ENCODE measurements at places on chromosomes 5 and 9.

- peak; percentile 55 for DNase-seq
Observed at GRCh38 chr9:89597711-89598362, 7.0 kb upstream of the GADD45G start.

DNA sequence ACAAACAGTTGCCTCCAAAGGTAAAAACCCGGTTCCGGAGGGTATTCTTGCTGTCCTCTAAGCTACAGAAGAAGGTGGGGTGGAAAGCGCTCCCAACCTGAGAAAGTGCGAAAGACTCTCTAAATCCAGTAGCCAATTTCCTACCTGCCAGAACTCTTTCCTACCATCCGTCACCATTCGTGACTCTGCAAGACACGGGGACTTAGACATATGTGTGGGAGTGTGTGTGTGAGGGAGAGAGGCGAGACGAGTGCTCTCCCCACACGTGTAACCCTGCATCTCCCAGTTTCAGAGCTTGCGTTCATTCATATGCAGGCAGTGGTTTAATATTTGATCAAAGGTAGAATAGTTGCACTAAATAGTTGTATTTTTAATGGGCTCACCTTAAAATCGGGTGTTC lies 473 bp upstream of the GABRA1 start:
- DNase-seq = no peak

GRCh38 chr9:89079391-89079790 lies 88.1 kb downstream of the S1PR3 start:
- DNase-seq = no peak

DNA sequence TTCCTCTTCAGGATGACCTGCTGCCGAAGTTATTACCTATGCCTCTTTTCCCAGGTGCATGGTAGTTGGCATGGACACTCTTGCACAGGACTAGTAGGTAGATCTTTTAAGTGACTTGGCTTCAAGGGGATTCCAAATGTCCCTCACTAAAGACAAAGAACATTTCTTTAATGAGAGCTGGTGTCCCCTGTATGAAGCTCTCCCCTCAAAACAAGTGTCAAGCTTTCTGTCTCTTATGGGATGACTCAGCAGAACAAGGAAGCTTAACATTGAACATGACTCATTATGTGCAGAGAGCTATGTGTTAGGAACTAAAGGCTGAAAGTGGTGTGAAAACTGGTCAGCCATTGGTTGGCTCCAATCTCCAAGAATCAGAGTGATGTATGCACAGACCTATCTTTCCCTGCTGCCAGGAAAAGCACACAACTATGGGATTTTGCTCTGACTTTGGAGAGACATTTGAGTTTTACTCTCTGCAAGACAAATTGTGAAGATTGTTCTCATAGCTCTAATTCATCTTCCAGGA lies 120.5 kb downstream of the PRDM6 start:
- DNase-seq = no peak

- no peak for DNase-seq
Observed at GRCh38 chr5:110900829-110901228, 162.0 kb downstream of the SLC25A46 start.

GRCh38 chr9:124282442-124283227 lies 24.9 kb downstream of the NEK6 start:
- no peak for DNase-seq

- no peak for DNase-seq
Observed at GRCh38 chr5:15371184-15371583, 128.8 kb upstream of the FBXL7 start.

- no peak for DNase-seq
Observed at GRCh38 chr9:131965103-131965502, 114.6 kb downstream of the MED27 start.

- peak; percentile 25 for DNase-seq
Observed at GRCh38 chr5:34538026-34538672, 118.0 kb upstream of the RAI14 start.

DNA sequence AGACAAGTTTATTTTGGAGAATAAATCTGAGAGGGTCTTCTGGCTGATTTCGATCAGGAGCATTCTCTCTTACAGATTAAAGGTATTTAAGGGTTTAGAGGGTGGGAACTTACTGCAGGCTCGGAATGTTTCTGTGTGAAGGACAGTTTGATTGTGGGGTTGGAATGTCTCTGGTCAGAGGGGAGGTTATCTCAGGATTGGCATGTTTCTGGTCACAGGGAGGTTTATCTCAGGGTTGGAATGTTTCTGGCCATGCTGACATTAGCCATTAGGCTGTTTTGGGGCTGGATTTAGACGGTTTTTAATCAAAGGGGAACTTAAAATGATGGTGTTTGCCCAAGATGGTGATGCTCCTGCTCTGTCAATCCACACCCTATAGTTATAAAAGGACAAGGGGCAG lies 95.2 kb downstream of the SLCO4C1 start:
- no peak for DNase-seq

GRCh38 chr9:135907006-135907430 lies 328 bp downstream of the CAMSAP1 start:
- no peak for DNase-seq

GRCh38 chr9:116112236-116112635 lies 41.4 kb upstream of the PAPPA start:
- DNase-seq = no peak

DNA sequence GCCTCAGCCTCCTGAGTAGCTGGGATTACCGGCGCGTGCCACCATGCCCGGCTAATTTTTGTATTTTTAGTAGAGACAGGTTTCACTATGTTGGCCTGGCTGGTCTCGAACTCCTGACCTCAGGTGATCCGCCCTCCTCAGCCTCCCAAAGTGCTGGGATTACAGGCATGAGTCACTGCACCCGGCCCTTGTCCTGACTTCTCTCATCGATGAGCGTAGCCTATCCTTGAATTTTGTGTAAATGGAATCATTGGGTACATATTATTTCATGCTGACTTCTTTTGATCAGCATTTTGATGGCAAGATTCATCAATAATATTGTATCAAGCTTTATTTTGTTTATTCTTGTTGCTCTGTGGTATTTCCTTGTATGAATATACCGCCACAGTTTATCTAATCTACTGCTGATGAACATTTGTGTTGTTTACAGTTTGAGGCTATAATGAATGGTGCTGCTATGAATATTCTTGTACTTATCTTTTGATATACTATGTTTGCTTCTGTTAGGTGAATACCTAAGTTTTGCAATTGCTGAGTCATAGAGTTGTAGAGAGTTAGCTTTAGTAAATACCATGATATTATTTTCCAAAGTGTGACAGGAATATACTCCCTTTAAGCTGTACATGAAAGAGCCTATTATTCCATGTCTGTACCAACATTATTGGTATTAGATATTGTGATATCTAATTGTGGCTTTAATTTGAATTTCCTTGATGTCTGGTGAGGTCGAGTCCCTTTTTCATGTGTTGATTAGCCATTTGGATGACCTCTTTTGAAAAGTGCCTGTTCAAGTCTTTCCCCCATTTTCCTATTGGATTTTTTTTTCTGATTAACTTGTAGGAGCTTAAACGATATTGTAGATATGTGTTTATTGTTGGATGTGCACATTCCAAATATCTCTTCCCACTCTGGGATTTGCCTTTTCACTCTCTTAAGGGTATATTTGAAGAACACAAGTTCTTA lies 107.5 kb downstream of the RGS3 start:
- no peak for DNase-seq

GRCh38 chr5:180647465-180647864 lies 1.9 kb downstream of the FLT4 start:
- no peak for DNase-seq
